Cortex of kidney (tissue), 1 donor: ENCODE measurements at places on chromosomes 5 and 9.

GRCh38 chr5:52269401-52269800 lies 518.3 kb upstream of the ITGA1 start:
- no peak for DNase-seq

GRCh38 chr5:139852696-139853095 lies 57.1 kb downstream of the PSD2 start:
- no peak for DNase-seq

DNA sequence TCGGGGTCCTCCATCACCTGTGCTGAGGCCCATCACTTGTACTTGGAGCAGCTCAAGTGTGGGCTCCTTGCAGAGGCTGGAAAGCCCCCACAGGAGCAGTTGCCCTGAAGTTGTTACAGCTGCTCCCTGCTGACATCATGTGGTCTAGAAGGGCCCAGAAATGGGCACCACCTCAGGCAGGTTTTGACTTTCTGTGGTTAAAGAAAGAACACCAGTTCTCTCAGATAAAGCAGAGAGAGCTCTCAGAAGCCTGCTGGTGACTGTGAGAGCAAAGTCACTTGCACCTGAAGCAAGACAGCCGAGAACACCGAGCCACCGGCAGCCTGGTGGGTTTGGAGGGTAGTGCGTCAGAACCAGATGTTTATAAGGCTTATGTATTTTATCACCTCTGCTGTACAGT lies 70.4 kb downstream of the MVB12B start:
- DNase-seq = no peak

- no peak for DNase-seq
These were observed 47.7 kb downstream of the HMCN2 start for GRCh38 chr9:130313103-130313858.

GRCh38 chr5:135881819-135882218 lies 13.8 kb downstream of the IL9 start:
- no peak for DNase-seq

DNA sequence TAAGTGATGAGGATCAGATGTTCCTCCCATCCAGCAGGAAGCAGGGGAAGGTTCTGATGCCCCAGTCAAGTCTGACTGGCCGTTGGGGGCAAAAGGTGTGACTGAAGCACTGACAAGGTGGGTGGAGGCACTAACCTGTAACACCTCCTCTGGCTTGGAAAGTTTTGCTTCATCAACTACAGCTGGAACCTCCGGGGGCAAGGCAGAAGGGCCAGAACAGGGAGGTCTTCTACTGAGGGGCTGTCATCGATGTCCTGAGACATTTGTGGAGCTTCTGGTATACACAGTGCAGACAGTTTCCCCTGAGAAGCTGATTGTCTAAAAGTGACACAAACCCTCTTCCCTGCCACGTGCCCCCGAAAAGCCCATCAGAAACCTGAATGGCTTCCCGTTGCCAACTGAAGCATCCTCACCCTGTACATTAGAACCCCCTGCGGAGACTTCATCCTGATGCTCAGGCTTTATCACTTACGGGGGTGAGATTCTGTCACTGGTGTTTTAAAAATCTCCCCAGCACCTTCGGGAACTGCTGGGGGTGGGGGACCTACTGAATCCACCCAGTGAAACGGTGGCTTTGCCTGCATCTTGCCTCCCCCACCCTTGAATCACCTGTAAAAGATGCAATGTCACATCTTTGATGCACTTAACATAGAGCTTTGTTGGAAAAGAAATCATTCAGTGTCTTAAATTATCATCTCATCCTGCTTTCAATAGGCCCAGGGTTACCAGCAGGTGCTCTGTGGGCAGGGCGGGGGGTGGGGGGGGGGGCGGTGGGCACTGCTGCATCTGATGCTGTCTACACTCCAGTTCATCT lies 24.6 kb downstream of the TRAF1 start:
- DNase-seq = no peak
